ENCODE measurements at places on chromosomes 11 and 22.

GRCh38 chr22:31105282-31105929 lies 2.0 kb downstream of the SELENOM start:
- DNase-seq, result no peak

DNA sequence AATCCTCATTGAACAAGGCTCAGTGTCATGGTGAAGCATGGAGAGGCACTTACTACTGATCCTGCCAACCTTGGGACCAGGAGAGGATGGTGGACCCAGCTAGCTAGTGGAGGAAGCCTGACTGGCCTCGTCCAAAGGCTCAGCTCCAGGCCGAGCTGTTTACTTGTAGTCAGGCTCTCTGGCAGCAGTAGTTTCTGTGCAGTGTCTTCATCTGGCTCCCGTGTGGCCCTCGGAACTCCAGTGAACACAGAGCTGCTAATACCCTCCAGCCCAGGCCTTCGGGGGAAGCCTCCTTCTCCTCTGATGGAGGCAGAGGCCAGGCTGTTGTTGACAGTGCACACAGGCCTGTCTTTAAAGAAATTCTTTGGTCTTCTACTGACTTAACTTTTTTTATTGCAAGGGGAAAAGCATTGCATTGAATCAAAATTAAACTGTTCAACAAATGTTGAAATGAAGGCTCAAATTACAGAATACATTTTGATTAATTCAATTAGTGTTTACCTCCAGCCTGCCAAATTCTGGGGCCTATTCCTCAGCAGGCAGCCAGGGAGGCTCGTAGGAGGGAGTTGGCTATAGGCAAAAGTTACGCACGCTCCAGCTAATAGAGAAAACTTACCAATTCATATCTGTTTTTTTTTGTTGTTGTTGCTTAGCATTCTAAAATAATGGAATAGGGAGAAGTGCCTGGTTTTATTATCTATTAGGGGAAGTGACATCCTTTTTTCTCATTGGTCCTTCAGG lies 18.8 kb downstream of the PPFIBP2 start:
- no peak for DNase-seq

- DNase-seq, result no peak
Observed at GRCh38 chr11:116055064-116055463, 550.8 kb upstream of the CADM1 start.

DNA sequence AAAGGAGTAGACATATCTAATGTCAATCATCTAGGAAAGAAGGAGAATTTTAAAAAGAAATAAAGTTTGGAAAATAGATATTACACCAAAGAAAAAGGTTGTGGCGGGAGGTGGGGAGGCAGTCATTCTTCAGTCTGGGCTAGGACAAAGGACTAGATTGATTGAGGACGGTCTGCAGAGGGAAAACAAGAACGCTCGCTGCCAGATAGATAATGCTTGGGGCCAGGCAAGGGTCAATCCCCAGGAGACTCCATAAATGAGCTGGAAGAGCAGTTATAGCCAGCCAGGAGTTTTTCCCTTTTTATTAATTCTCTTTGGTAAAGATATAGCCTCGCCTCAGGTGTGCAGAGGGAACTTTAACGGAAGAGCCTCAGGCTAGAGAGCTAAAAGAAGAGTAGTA lies 6.3 kb downstream of the TRPC6 start:
- no peak for DNase-seq

- DNase-seq, result no peak
Observed at GRCh38 chr11:65150509-65151299, 16.4 kb upstream of the SYVN1 start.

DNA sequence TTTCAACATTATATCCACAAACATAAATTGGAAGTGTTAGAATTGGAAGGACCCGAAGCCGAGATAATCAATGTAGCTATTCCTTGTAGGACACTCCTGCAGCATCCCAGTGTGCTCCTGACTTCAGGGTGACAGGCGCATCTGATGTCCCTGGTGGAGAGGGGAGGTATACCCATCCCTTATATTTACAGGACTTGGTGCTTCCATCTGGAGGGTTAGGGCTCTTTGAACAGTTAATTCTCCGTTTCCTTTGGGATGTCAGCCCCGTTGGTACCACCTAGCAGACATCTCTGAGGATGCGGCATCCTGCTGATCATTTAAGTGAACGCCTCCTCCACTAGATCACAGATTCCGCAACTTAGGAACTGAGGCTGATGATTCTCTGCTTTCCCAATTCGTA lies 451.3 kb downstream of the OPCML start:
- no peak for DNase-seq

GRCh38 chr11:57391539-57391938 lies 1.1 kb upstream of the PRG2 start:
- DNase-seq, result no peak

DNA sequence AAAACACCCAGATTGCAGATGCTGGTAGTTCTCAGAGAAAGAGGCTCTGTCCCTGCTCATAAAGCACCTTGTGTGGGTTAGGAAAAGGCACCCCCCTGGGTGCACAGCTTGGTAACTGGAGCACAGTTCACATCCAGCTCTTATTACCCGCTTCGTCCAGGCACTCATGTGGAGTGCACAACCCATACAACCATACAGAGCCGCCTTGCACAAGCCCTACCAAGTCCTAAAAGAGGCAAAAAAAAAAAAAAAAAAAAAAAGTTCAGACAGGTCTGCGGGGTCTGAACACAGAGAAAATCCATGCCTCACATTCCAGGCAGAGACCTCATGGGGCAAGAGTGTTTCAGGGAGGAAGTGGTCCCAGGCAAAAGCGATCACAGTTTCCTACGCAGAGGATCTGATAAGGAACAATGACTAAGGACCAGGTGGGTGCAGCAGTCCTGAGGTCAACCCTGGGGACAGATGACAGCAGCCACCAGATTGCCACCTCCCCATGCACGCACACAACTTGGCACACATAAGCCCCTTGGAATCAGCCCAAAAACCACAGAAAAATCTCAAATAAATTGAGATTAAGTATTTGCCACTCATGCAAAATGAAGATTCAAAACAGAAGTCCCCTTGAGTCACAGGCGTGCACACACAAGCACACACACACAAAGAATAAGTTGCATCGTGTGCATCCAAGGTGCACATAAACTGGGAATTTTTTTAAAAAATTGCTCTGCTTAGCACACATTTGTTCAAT lies 12.3 kb downstream of the MB start:
- DNase-seq, result no peak

GRCh38 chr22:23709107-23709506 lies 18.3 kb downstream of the RGL4 start:
- no peak for DNase-seq

GRCh38 chr11:129023968-129024676 lies 81.5 kb upstream of the TP53AIP1 start:
- no peak for DNase-seq

DNA sequence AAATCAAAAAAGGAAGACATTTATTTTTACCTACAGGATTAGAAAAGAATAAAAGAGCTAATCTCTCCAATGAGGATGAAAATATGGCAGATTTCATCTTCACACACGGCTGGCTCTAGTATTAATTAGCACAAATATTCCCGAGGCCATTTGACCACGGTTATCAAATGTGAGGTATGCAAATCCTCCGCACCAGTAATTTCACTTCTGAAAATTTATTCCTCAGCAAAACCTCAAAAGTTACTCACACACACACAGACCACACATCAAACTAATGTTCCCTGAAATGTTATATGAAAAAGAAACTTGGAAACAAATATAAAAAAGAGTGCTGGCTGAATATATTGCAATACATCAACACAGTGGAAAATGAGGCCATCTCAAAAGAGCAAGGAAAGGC lies 32.8 kb downstream of the CELSR1 start:
- no peak for DNase-seq

GRCh38 chr11:107621081-107621480 lies 30.1 kb downstream of the ELMOD1 start:
- no peak for DNase-seq

GRCh38 chr11:64518928-64519327 lies 72.1 kb upstream of the SLC22A12 start:
- DNase-seq, result no peak

DNA sequence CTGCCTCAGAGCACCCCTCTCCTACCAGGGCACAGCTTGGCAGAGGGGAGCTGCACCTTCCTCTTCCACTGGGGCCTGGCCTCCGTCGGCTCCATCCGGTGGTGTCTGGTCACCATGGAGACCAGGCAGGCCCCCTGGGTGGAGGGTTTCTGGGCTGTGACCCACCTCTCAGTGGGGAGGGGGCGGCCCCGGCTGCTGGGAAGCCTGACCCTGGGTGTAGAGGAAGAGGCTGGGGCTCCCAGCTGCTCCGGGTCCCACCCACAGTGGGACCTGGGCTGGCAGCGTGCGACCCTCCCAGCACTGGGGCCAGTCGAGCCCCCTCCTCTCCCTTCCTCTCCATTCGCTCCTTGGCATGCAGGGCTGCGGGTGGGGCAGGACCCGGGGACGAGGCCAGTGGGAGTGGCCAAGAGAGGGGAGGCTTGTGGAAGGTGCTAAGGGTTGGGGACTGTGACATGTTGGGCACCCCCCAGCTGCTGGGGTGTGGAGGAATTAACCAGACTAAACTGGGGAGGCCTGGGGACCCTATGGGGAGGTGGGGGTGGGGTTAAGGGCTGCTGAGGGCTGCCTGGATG lies 46.8 kb downstream of the BRSK2 start:
- no peak for DNase-seq

GRCh38 chr11:68610452-68611116 lies 73.8 kb upstream of the GAL start:
- no peak for DNase-seq

DNA sequence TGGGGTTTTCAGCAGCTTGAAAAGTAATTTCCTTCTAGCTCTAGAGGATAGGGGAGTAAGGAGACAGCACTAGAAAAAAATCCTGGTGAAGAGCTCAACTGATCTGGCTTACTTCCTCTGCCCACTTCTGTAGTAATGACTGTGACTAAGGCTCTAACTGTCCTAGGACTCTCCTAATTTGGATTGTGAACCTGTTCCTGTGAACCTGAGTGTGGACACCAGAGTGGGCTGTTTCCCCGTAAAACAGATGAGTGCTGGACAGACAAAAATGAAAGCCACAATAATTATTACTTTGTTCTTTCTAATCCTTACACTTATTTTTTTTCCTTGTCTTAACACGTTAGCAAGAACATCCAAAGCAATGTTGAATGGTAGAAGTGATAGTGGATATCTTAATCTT lies 154.1 kb downstream of the AASDHPPT start:
- no peak for DNase-seq

DNA sequence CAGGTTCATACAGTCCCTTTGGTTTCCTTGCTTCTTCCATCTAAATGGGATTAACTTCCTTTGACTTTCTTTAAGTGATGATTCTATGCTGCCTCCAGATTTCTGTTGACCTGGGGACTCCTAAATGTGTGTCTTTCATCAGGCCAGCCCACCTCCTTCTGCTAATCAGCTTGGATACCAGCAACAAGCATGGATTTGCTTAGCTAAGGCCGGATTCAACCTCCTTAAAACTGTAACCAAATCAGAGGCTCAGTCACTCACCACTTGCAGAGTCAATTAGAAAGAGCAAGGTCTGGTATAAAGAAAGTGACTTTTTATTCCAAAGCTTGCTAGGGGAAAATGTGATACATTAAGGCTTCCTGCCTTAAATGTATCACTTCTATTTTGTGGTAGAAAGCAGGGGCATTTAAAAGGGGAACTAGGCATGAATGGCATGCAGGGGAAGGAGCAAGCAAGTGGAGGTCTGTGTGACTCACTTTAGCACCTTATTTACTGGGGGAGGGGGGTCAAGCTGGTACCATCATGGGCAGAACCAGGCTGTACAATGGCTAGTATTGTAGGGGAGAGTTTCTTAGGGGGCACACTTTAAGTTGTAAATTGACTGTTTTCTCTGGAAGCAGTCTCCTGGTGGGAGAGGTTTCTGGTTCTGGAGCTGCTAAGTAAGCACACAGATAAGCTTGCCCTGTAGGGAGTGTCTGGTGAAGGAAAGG lies 239.0 kb upstream of the PDGFD start:
- no peak for DNase-seq

DNA sequence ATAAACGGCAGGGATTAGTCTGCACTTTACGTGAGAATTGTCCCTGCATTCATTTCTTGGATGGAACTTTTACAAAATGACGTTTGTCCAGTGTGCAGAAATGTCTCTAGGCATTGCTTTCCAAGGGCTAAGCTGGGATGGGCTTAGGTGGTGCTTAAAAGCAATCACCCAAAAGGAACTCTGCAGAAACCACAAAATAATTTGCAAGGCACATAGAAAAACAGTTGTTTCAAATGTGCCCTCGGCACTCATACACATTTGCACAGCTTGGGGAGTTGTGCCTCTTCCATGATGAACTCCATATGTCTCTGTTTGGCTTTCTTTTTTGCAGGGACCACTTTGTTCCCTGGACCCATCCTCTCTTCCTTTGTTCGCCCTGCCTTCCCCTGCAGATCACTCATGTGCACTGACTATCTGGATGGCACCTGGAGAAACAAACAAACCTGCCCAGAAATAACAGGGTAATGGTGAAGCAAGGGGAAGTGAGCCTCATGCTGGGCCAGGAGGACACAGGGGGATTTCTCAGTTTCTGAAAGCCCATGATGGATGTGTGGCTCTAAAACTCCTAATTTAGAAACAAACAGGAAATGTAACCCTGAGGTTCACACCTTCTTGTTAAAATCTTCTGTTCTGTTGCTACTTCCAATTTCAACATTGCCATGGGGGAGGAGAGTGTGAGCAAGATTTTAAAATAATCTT lies 150.2 kb downstream of the SNX19 start:
- DNase-seq, result no peak

- no peak for DNase-seq
Observed at GRCh38 chr11:76316726-76317125, 64.2 kb downstream of the THAP12 start.

- peak; percentile 81 for DNase-seq
Observed at GRCh38 chr11:45105233-45105983, 41.0 kb upstream of the PRDM11 start.

- no peak for DNase-seq
Observed at GRCh38 chr11:62988276-62988675, 3.5 kb upstream of the SLC22A6 start.

DNA sequence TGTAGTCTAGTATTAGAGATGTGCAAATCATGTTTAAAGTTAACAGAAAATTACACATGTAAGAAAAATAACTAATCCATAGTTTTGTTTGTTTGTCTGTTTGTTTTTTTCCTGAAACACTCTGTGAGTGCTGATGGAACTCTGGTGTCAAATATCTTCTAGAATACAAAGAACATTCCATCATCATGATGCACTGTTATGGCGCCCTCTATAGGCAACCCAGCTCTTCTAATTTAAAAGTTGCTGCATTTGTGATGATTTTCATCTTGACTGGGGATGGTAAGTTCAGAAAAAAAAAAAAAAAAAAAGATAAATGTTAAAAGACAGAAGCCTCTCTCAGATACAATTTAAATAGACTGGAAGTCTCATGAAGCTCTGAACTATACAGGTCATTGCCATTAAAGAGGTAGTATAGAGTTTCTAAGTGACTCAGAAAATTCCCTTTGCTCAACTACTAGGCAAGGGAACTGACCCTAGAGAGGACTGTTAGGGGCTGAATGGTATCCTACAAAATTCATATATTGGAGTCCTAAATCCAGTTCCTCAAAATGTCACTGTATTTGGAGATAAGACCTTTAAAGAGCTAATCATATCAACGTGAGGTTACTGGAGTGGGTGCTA lies 597.2 kb upstream of the ANO3 start:
- DNase-seq, result no peak

GRCh38 chr11:36411202-36411640 lies 98.9 kb downstream of the TRAF6 start:
- peak; percentile 36 for DNase-seq
